ENCODE measurements at places on chromosomes 6 and 20.

DNA sequence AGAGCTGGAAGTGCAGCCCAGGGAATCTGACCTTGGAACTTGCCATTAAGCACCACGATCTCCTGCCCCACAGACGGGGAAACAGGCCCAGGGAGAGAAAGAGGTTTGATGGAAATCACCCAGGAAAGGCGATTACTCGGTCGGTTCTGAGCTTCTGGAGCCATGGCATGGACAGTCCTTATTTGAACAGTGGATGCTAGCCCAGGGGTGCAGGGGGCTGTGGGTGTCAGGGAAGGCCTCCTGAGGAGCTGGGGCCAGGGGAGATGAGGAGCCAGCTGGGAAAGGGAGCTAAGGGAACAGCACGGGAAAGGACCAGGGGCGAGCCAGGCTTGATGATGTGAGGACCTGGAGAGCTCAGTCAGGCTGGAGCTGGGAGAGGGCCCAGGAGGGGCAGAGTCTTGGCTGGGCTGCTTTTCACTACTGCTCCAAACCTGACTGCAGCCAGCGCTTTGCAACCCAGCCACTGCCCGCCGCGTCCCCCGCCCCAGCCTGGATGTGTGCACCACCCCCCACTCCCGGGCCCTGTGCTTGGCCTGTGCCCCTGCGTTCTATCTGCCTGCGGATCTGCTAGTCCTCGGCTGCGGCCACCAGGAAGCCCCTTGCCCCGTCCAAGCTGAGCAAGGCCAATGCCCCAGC, 17.8 kb downstream of the SUN5 start:
- no peak for DNase-seq

DNA sequence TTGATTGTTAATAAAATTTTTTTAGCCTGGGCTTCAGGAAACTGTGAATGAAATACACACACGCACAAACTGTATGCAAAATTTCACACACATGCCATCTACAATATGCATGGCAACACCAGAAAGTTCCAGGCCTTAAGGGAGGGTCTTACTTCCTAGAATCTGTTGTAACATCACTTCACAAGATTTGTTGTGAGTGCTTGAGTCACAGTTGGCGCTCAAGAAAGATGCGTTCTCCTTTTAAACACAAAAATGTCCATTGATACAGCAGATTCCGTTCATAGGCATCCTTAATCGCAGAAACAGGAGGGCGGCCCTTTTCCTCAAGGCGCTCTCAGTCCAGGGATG, 485 bp upstream of the RTF2 start:
- no peak for DNase-seq

DNA sequence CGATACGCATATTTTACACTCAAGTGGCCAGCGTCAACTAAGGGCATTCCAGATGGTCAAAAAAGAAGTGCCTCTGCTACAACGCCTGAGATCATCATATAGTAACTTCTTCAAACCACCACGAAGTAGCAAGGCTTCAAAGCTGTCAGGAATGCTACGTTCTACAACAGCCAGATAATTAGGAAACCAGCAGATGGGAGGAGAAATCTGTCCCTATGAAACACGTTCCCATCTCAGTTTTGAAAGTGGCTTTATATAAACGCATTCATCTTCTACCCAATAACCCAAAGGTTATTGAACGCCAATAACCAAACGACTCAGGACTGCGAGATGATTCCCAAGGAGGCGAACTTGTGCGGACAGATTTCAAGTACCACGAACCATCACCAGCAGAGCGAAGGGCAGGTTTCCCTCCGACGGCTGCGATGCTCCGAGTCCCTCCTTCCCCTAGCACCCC, 1.2 kb downstream of the ABHD12 start:
- DNase-seq = no peak

GRCh38 chr6:118122801-118123200, 215.7 kb downstream of the SLC35F1 start:
- no peak for DNase-seq

DNA sequence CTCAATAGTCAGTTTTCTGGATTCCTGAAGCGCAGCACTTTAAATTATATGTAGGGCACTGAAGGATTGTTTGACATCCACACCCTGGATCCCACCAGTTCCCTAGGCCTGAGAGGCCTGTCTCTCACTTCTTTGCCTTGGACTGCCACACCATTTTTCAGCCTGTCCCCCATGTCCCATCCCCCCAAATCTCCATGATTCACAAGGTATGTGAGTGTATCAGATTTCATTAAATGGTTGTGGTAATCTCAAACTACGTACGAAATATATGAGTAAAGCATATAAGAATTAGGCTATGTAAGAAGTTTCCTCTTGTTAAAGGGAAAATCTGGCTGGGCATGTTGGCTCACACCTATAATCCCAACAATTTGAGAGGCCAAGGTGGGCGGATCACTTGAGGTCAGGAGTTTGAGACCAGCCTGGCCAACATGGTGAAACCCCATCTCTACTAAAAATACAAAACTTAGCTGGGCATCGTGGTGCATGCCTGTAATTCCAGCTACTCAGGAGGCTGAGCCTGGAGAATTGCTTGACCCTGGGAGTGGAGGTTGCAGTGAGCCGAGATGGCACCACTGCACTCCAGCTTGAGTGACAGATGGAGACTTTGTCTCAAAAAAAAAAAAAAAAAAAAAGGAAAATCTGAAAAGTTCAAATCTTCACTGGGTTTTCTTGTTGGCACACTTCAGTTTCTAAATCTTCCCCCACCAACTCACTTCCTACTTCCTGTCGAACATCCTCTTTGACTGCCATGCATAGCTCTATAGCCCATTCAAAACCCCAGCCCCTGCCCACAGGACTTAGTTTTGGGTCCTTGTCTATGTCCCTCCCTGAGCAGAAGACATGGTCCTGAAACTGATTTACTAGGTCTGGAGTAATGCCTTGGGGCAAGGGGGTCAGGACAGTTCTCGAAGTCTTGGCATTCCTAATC, 97.3 kb upstream of the SHLD1 start:
- no peak for DNase-seq
